ENCODE measurements at places on chromosomes 4 and X. TPM values are rescaled to one million over a fixed set of nuclear protein-coding genes. Genes with fewer than 3 reads are reported as not detected.

The DRP2 gene
- total RNA-seq, result 0.47 TPM

The AFM gene
- total RNA-seq, result not detected

The TSPAN7 gene
- 3.7 TPM for total RNA-seq

The PCYT1B gene
- total RNA-seq, result under 0.01 TPM

The FGG gene
- not detected for total RNA-seq

The SMIM43 gene
- 0.27 TPM for total RNA-seq

The CTBP1 gene
- total RNA-seq, result 210 TPM

The F9 gene
- not detected for total RNA-seq

The PAGE1 gene
- not detected for total RNA-seq

The CENPVL1 gene
- total RNA-seq, result not detected

The CFP gene
- 0.81 TPM for total RNA-seq

The GAGE2A gene
- not detected for total RNA-seq

The ZDHHC15 gene
- total RNA-seq, result not detected

The ARMCX4 gene
- total RNA-seq, result 4.5 TPM

Data from endothelial cell of coronary artery (primary cell).